Left colon (tissue), 2 donors: ENCODE measurements at places on chromosomes 3 and 15.

DNA sequence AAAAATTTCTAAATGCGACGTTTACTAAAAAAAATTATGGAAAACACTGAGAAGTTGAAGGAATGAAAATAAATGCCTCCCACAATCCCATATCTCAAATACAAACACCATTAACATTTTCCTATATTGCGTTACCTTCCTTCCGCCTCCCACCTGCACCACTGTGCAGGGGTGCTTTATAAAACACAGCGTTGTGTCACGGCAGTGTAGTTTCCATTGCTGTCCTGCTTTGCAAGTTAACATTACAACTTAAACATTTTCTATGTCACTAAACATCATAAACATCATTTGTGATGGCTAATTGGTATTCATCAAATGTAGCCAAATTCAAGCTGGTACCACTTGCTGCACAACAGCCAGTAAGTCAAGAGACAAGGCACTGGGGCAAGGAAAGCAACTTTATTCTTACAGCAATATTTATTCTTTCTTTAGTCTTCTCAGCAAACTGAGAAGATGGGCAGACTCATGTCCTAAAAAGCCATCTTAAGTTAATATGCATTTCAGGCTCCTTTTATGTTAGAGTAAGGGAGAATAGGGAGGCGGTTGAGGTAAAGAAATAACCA is 12.3 kb upstream of the FETUB start:
- DNase-seq, result no peak

- DNase-seq, result no peak
These were observed 27.3 kb downstream of the STT3B start for GRCh38 chr3:31559872-31560534.

- no peak for DNase-seq
These were observed at the start of gene ANKRD28 for GRCh38 chr3:15797642-15798303. Gene ANKRD28 (minus strand): TSS chr3:15797979. CDS start chr3:15796521, 1,458 bp downstream.

GRCh38 chr3:55562700-55563099 is 75.6 kb upstream of the WNT5A start:
- DNase-seq, result no peak

GRCh38 chr3:65914740-65915367 is 123.9 kb downstream of the MAGI1 start:
- DNase-seq, result no peak

- DNase-seq, result no peak
These were observed 782 bp upstream of the BCL6 start for GRCh38 chr3:187746059-187746441.

DNA sequence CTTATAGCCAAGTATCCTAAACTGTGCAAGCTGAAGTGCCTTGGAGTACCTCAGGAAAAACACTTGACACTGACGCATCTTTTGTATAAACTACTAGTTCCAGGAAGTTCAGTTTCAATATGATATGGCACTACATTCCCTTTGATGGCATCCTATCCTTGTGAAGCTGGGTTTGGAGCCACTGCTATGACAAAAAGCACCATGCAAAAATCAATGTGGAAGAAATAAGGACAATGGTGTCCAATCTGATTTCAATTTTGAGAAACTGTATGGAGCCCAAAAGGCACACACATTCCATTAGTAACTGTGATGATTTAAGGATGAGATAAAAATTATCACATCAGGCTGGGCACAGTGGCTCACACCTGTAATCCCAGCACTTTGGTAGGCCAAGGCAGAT is 5.6 kb downstream of the RPS27L start:
- no peak for DNase-seq

- no peak for DNase-seq
These were observed 146.7 kb upstream of the TSC22D2 start for GRCh38 chr3:150261418-150261817.

DNA sequence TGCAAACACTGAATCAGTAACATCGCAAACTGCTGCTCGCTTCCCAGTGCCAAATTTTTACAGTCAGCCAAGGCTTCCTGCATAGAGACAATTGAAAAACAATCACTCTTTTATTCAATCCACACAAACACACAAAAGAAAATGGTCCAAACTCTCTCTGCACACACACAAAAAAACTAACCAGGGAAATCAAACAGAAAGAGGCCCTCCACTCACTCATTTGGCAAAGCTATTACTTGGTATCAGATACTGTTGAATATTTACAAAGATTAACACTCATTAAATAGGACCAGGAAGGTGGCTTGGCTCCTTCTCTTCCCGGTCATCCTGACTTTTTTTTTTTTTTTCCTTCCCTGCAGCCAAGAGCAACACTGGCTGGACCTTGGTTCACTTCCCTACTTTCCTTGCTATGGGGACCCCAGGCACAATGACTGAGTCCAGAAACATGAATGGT is 62.4 kb upstream of the SPATA12 start:
- no peak for DNase-seq

- DNase-seq, result peak; percentile 83
These were observed 27.3 kb downstream of the ABHD2 start for GRCh38 chr15:89115547-89115946.

GRCh38 chr15:90191344-90191687 is 9.8 kb upstream of the SEMA4B start:
- no peak for DNase-seq

- DNase-seq, result no peak
These were observed 73.4 kb upstream of the HACD2 start for GRCh38 chr3:123658118-123658851.

DNA sequence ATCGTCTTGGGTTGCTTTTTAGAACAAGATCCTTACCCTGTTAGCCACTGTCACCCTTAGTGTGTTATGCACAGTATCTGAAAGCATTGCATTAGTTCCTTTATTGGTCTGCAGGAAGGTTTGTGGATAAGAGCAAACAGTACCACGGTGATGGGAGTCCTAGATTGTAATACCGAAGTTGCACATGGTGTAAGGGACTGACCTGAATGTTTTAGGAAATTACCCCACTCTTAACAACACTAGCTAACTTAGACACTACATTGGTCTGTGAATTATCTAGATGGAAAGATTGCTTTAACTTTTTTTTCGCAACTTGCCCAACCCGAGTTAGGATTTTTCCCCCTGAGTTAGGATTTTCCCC is 1.3 kb downstream of the STT3B start:
- no peak for DNase-seq

GRCh38 chr3:181844211-181844610 is 132.5 kb downstream of the SOX2 start:
- no peak for DNase-seq

- DNase-seq, result no peak
These were observed 6.1 kb upstream of the TP63 start for GRCh38 chr3:189625071-189625470.

GRCh38 chr15:63818191-63818590 is 15.6 kb downstream of the HERC1 start:
- DNase-seq, result no peak

DNA sequence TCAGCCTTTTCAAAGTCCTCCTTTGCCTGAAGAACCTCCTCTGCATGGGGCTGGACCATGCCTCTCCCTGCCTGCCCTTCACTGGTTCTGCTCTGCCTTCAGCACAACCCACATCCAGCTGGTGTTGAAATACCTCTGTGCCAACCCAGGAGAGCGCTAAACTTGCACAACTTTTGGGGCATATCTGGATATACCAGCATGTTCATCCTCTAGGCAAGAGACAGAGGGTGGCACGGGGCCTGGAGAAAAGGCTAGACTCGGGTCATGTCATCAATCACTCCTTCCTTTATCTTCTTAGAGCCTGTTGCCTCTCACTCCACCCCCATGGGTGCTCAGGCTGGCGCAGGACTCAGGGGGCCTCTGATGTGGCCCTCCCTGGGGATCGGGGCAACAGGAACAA is 4.8 kb downstream of the SEMA4B start:
- no peak for DNase-seq

- no peak for DNase-seq
These were observed 367.4 kb downstream of the GAP43 start for GRCh38 chr3:115990669-115991068.

GRCh38 chr3:28521663-28522062 is 173.0 kb upstream of the AZI2 start:
- DNase-seq, result no peak

- DNase-seq, result no peak
These were observed 86.2 kb downstream of the NBEAL2 start for GRCh38 chr3:47065681-47066080.

- no peak for DNase-seq
These were observed 78.2 kb downstream of the CMSS1 start for GRCh38 chr3:99895703-99896441.

DNA sequence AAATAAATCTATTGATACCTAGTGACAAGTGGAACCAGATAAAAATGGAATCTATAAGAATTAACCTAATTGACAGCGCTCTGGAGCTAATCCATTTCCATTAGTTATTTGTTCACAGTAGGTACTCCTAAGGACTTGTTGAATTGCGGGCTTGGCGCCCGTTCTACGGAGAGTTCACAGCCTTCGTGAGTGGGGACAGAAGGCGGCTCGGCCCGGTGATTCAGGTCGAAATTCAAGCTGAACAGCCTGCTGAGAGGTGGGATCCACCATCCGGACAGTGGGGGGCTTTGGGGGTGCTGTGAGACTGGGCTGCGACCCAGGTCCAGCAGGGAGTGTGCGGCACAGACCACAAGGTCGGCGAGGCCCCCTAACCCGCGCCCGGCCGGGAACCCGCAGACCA is 779 bp upstream of the CTNNB1 start:
- DNase-seq, result peak; percentile 60

DNA sequence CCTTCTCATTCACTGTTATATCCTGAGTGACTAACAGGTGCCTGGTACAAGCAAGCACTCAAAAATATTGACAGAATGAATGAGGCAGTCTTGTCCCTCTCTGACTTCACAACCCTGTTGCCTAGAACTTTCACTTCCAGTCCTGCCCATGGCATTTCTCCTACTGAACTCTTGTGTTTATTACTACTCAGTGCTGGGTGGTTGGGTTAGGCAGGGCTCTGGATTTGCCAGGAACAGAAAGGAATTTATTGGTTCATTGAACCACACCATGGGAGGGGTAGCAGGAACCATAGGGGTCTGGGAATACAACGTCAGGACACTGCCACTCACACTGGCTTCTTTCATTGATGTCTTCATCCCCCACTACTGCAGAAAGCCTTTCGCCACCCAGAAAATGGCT is 41.9 kb upstream of the SEMA4B start:
- peak; percentile 34 for DNase-seq

GRCh38 chr15:38085931-38086568 is 151.6 kb downstream of the TMCO5A start:
- DNase-seq, result no peak

- DNase-seq, result no peak
These were observed 550.3 kb downstream of the ROBO2 start for GRCh38 chr3:77590191-77590590.

- peak; percentile 46 for DNase-seq
These were observed 1.3 kb upstream of the THBS1 start for GRCh38 chr15:39579487-39580116.

DNA sequence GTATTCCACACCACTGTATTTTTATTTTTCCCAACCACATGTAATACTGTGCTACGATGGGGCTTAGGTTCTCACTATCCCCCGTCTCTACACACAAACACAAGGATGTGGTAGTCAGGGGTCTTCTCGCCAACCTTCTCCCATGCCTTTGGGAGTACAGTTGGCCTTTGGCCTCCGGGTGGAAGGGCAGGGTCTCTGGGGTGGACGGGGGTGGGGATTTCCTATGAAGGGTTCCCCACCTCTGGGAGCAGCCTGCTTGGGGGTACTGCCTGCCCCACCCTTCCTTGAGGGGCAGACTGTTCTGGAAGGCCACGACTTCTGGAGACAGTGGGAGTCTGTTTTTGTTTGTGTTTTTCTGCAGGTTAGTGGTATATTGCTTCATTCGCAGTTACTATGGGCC is 21.3 kb upstream of the RAD18 start:
- DNase-seq, result no peak

DNA sequence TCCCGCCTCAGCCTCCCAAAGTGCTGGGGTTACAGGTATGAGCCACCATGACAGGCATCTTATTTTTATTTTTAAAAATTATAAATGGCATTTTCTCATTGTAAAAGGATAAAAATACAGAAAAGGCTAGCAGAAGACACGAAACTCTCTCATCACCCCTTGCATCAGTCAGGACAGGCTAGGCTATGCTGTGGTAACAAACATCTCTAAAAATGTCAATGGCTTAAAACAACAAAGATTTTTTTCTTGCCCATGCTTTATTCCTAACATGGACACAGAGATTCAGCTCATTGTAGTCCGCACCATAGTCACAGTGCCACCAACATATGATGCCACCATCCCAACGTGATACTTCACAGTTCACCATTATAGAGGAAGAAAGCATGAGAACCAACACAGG is 34.0 kb upstream of the SEMA4B start:
- DNase-seq, result no peak

DNA sequence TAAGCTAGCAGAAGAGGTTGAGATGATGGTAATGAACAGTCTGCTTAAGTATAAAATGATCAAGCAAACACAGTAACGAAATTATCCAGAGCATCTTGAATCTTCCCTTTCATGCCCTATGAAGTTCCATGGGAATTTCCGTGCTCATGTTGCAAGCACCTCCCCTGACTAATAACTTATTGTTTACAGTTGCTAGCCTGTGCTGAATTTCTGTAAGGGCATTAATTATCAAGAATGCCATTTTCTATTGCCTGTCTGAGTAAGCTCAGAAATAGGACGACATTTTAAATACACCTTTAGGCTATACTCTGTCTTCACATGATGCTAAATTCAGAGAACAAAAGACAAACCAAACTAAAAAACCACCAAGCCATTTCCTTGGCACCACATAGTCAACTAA is 257.5 kb upstream of the LRTM1 start:
- no peak for DNase-seq

GRCh38 chr15:68151277-68151676 is 53.9 kb downstream of the CALML4 start:
- no peak for DNase-seq

- DNase-seq, result no peak
These were observed 335.9 kb upstream of the WNT5A start for GRCh38 chr3:55823001-55823400.

DNA sequence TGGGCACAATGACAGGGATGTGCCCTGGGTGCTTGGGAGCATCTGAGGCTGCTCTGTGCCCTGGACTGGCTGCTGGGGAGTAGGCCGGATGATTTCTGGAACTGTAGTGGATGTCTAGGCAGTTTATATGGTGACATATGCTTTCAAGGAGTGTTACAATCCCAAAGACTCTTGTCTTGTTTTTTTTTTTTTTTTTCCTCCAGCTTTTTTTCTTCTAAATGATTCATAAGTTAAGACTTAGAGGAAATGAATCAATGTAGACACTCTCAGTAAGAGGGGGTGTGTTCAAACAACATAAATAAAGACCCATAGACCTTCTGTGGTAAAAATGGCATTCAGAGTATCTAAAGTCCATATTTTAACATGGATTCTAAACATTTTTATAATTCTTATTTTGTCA is 706.1 kb upstream of the GOLIM4 start:
- DNase-seq, result no peak

GRCh38 chr3:21752749-21753347 is 1.8 kb upstream of the ZNF385D start:
- DNase-seq, result no peak

DNA sequence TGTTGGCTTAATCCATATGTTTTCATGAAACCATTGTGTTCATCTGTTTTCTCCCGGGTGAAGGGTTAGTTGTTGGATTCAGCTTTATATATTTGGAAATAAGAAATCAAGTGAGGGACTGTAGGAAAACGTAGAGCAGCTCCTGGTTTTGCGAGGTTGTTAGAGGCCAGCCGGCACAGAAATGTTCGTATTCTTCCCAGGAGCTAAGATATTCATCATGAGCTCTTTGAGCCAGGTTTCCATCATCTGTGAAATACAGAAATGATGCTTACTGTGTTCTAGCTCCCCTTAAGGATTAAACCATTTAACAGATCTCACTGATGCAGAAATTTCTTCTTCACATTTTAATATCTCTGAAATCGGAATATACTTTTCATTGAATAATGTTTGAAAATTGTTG is 235.5 kb downstream of the PTPRG start:
- DNase-seq, result no peak
